ENCODE measurements at places on chromosomes 12 and 14.

DNA sequence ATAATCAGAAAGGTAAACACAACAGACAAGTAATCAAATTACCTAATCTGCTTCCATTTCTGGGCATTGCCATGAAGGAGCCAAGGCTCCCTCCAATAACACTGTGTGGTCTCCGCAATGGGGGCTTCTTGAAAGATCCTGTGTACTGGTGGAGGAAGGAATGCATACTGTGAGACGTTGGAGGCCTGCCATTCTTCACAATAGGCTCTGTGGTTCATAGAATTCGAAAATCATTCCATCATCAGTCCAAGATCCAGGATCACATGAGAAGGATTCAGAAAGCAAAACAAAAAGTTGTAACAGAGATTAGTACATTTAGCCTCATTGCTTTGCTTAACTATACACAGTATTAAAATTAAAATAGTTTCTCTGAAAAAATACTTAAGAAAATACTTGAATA lies 76.3 kb downstream of the CDK17 start:
- no peak for DNase-seq

DNA sequence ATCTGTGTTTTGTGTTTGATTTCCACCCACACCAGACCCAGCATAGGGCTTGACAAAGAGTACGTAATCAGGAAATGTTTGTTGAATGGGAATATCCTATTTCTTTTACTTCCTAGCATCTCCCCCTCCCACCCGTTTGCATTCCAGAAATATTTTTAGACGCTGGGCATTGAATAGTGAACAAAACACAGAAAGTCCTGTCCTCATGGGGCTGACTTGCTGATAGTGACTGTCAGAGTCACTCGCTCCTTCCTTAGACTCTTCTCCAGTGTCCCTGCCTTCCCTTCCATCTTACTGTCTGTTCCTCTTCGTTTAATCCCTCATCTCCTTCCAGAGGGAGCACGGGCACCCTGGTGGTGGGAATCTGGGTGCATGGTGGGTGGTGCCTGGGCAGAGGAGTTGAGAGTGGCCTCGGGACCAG lies 53.6 kb downstream of the SLC25A47 start:
- peak; percentile 36 for DNase-seq

- DNase-seq: no peak
Measured at GRCh38 chr12:72025524-72025923, 86.9 kb downstream of the TPH2 start.

GRCh38 chr14:98501836-98502235 lies 770.2 kb downstream of the BCL11B start:
- no peak for DNase-seq

GRCh38 chr14:96497586-96497985 lies 4.6 kb upstream of the PAPOLA start:
- DNase-seq: peak; percentile 52

- no peak for DNase-seq
Measured at GRCh38 chr12:51969643-51970042, 18.1 kb downstream of the ACVR1B start.

DNA sequence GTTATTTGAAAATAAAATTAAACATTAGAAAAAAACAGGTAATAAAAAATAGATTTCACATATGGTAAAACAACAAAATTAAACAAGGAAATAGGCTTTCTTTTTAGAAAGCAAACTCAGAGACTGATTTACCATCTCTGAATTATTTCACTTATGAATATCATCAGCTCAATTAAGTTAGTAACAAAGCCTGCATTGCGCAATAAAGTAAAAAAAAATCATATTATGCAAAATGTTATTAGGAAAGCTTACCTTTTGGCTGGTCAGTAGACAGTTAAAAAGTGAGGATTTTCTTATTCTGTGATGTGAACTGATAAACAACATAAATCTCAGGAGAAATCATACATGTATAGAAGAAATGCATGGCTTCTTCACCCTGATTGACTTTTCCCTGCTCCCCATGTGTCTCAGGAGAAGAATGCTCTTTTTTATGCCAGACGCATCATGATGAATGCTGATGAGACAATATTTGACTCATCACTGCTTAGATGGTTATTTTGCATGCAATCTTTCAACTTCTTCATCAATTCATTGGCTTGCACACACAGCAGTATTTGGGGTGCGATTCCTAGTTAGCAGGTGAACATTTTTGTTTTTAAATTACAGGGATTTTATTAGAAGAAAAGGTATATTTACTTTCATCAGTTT lies 124.5 kb upstream of the USP15 start:
- no peak for DNase-seq

GRCh38 chr12:52614381-52615207 lies 3.8 kb downstream of the KRT73 start:
- no peak for DNase-seq

GRCh38 chr14:56357428-56357827 lies 222.2 kb upstream of the TMEM260 start:
- DNase-seq: no peak

DNA sequence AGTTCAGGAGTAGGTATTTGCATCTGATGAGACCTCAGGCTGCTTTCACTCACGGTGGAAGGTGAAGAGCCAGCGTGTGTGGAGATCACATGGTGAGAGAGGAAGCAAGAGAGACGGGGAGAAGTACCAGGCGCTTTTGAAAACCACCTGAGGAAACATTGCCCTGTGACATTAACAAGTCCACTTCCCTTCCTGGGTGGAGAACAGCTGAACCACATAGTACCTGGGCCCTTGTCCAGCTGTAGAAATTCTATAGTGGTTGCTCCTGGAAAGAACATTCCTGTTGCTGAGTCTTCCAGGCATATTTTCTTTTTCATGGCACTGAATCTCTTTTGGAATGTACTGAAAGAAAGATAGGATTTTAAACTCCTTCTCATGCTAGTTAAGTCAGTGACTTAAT lies 87.3 kb upstream of the RIN3 start:
- no peak for DNase-seq

DNA sequence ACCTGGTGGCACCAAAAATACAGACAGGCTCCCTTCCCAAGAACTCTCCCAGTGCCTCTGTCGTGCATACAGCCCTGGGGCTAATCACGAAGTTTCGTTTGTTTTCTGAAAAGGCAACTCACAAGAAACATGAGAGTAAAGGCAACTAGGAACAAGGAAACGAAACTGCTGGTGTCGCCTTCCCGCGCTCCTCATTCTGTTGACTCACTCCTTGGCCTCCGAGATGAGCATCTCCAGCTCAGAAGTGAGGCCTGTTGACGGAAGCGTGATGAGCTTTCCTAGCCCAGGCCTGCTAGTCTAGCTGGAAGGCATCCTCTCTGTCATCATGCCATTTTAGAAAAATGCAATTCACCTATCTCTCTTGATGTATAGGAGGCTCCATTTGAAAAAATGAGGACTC lies 50.5 kb downstream of the TTC9 start:
- DNase-seq: peak; percentile 90

- DNase-seq: peak; percentile 72
Measured at GRCh38 chr12:124764451-124764850, 99.2 kb downstream of the SCARB1 start.

DNA sequence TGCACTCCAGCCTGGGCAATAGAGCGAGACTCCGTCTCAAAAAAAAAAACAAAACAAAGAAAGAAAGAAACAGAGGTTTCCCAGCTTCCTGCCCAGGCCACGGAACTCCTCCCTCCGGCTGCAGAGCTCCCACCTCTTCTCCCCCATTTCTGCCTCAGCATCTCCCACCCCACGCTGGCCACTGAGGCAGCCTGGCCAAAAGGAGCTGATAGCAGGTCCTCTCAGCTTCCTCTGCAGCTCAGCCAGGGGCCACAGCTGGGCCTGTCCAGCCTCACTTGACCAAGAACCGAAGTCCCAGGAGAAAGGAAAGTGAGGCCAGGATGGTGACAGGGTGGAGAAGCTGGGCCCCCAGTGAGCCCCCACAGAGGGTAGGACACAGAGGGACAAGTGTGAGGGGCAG lies 33.4 kb upstream of the CD9 start:
- DNase-seq: peak; percentile 28

DNA sequence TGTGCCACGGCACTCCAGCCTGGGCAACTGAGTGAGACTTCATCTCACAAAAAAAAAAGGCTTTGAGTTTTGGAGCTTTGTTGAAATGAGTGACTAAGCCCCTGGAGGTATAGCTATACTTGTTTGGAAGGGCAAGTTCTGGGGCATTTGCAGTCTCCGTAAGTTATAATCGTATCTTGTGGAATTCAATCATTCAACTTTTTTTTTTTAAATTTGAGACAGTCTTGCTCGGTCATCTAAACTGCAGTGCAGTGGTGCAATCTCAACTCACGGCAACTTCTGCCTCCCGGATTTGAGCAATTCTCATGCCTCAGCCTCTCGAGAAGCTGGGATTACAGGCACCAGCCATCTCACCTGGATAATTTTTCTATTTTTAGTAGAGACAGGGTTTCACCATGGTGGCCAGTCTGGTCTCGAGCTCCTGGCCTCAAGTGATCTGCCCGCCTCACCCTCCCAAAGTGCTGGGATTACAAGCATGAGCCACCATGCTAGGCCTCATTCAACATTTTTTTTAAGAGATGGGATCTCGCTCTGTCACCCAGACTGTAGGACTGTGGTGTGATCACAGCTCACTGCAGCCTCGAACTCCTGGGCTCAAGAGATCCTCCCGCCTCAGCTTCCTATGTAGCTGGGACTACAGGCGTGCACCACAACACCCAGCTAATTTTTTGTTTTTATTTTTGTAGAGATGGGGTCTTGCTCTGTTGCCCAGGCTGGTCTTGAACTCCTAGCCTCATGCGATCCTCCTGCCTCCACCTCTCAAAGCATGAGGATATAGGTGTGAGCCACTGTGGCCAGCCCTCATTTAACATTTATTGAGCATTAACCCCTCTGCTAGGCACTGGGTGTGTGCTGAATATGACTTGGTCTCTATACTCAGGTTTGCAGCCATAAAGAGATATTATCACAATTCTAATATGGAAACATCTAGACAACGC lies 133.7 kb upstream of the MAP1LC3B2 start:
- peak; percentile 22 for DNase-seq

DNA sequence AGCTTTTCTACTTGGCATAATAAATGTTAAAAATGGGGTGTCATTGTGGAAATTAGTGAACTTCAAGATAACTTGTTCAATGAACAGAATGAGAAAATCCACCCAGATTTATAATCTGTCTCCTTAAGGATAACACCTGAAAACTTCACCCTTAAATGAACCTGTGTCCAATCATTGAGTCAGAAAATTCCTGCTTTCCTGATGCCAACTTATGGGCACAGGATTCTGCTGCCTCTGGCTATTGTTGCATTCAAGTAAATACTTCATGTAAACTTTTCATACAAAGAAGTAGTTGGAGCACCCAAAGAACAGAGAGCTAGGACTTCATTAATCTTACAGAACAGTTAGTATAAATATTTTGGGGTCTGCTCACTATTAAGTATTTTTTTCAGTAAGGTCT lies 98.9 kb upstream of the PLEKHA5 start:
- DNase-seq: no peak

- peak; percentile 37 for DNase-seq
Measured at GRCh38 chr12:6919588-6919987, 5.2 kb downstream of the ENO2 start.

GRCh38 chr12:51517800-51518199 lies 73.2 kb upstream of the SCN8A start:
- no peak for DNase-seq

DNA sequence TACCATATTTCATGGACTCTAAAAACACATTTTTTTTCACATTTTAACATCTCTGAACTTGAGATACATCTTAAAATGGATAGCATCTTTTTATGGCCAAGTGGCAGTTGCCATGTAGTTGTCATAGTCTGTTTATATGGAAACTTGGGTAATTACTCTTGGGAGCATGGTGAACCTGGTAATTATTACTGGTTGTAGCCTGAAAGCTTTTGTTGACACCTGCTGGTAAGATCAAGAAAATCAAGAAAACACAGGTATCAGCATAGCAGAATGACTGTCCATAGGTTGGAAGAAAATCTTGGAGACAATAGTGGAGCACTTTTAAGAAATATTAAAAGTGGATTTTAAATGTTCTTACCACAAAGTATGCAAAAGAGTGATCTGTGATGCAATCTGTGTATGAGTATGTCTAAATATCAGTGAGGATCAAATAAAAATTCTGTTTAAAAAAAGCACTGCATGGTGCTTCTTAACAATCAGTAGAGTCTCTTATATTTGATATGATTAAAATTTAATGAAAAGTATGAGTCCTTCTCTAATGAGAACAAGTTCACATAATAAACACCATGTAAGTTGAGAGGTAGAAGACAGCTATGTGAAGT lies 44.2 kb downstream of the TTC8 start:
- DNase-seq: no peak

DNA sequence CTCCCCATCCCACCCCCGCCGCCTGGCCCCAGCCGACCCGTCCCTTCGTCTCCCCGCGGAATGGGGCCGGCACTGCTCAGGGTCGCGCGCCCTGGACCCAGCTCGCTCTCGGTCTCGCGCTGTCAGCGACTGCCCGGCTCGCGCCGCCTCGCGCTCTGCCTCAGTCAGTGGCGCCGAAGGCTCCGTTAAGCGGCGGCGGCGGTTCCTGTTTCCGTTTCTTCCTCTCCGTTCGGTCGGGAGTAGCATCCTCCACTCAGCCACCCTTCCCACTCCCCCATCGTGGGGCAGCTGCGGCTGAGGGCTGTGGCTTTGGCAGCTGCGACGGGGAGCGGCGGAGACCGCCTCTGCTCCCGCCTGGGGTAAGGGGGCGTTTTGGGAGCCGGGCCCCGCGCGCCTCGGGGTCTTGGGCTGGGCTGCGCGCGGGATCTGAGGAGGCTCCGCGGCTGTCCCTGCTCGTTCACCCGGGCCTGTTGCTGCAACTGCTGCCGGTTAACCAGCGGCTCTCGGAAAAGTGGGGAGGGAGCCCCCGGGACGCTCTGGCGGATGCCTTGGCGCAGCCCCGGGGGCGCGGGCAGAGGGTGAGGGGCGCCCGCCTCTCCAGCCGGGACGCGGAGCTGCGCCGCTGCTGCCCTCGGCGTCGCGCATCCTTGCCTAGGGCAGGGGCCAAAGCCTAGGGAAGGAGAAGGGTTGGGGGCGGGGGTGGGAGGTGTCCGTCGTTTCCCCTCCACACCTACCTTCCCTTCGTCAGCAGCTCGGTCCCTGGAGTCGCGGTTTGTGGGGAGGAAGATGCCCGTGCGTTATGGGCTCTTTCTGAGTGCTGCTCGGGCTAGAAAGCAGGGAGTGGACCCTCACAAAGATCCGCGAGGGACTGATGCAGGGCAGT lies 567 bp downstream of the FUT8 start:
- DNase-seq: peak; percentile 89

GRCh38 chr12:26402648-26403047 lies 207.3 kb downstream of the SSPN start:
- DNase-seq: no peak

DNA sequence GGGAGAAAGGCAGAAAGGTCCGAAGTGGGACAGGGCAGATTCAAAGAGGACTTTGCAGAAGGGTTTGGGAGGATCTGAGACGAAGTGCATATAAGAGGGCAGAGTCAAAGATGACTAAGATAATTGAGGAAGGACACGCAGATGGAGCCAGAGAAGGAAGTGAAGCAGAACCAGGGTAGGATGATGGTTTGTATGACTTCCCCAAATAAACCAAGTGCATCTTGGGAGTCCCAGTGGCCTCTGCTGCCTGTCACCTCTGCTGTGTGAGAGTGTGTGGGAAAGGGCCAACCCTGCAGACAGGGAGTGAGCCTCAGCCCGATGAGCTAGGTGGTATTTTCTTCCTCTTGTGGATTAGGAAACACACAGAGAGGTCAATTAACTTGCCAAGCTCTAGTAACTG lies 36.8 kb downstream of the FLVCR2 start:
- DNase-seq: peak; percentile 87

GRCh38 chr14:96274122-96274521 lies 18.1 kb downstream of the BDKRB1 start:
- no peak for DNase-seq
